Kidney (tissue), 22 donors: ENCODE measurements at places on chromosomes 7 and 10. TPM values are rescaled to one million over a fixed set of nuclear protein-coding genes. Genes with fewer than 3 reads are reported as not detected.

DNA sequence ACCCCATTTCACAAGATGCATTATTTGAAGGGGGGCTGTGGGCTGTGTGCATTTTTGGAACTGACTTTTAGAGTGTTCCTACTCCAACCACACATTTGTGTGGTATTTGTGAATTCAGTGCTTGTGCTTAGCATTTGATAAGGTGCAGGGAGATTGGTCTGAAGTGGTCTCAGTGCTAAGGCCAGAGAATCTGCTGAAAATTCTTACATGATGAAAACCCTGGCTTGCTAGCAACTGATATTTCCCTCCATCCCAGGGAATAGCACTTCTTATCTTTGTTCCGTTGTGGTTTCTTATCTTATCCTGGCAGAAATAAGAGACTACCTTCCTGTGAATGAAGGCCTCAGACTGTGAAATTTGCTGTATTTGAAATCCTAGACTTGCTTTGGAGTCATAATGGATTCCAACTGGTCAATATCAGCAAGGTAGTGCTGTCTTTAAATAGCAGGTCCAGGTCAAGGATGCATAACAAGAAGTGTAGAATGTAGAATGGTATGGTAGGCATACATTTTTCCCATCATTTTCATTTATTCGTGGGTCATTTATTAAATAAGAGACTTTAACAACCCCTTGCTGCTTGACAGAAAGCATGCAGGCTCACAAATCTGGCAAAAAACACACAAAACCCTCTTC is 986.9 kb downstream of the REEP3 start:
- no peak for DNase-seq
- no peaks in the 10 kb centered on the region for H3K36me3 ChIP-seq
- H3K27ac ChIP-seq: no peak overlapping the region
- no peak overlapping the region for H3K4me3 ChIP-seq
- no peaks in the 10 kb centered on the region for H3K27me3 ChIP-seq

GRCh38 chr7:81503336-81503735 is 266.5 kb downstream of the HGF start:
- H3K36me3 ChIP-seq: no peaks in the 10 kb centered on the region
- no peak overlapping the region for H3K4me3 ChIP-seq
- H3K27ac ChIP-seq: no peak overlapping the region
- DNase-seq: no peak
- no peaks in the 10 kb centered on the region for H3K27me3 ChIP-seq
- H3K4me1 ChIP-seq: no peaks in the 10 kb centered on the region

DNA sequence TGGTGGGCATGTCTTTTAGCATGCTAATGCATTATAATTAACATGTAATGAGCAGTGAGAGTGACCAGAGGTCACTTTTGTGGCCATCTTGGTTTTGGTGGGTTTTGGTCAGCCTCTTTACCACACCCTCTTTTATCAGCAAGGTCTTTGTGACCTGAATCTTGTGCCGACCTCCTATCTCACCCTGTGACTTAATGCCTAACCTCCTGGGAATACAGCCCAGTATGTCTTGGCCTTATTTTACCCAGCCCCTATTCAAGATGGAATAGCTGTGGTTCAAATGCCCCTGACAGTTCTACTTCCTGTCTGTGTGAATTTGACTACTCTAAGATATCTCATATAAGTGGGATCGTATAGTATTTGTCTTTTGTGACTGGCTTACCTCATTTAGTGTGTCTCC is 85.1 kb downstream of the EEPD1 start:
- H3K36me3 ChIP-seq: no peaks in the 10 kb centered on the region
- H3K4me3 ChIP-seq: no peak overlapping the region
- no peak for DNase-seq
- H3K4me1 ChIP-seq: no peaks in the 10 kb centered on the region

DNA sequence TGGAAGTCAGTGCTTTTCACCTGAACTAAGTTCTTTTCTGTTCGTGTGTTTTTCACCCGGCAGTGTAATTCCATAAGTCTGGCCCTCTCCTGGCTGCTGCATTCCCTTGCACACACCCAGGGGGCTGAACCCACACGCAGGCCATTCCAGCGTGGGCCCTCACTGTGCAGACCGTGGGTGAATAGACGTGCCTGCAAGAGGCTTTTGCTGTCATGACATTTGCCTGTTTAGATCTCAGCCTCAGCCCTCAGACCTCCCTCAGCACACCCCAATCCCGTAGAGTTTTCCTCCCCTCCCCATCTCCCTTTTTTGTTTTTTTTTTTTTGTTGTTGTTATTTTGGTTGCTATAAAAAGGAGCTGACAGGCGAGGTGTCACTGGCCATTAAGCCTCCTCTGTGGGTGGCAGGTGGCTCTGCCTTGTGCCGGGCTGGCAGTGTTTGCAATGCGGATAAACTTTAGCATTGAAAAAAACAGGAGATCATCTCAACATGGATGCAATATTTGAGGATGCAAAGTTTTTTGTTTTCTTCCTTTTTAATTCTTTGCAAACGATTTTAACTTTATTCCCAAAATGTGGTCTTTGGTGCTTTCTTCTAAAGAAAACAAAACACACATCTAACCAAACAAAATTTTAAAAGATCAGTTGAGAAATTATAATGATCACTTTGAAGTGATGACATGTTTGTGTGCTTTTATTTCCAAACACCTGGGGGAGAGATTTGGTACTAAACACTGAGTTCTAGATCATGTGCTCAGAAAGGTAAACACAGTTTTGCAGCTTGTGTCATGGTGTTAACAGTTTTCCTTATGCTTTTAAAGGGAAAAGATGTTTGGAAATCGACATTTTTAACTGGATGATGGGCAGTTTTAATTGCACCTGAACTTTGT is 58.8 kb downstream of the WDR37 start:
- no peak overlapping the region for H3K27ac ChIP-seq
- DNase-seq: no peak
- peaks cover 3% of the 10 kb centered on the region for H3K36me3 ChIP-seq
- H3K4me1 ChIP-seq: no peaks in the 10 kb centered on the region
- H3K4me3 ChIP-seq: no peak overlapping the region

The ST7 gene
- total RNA-seq: 21.5 TPM

DNA sequence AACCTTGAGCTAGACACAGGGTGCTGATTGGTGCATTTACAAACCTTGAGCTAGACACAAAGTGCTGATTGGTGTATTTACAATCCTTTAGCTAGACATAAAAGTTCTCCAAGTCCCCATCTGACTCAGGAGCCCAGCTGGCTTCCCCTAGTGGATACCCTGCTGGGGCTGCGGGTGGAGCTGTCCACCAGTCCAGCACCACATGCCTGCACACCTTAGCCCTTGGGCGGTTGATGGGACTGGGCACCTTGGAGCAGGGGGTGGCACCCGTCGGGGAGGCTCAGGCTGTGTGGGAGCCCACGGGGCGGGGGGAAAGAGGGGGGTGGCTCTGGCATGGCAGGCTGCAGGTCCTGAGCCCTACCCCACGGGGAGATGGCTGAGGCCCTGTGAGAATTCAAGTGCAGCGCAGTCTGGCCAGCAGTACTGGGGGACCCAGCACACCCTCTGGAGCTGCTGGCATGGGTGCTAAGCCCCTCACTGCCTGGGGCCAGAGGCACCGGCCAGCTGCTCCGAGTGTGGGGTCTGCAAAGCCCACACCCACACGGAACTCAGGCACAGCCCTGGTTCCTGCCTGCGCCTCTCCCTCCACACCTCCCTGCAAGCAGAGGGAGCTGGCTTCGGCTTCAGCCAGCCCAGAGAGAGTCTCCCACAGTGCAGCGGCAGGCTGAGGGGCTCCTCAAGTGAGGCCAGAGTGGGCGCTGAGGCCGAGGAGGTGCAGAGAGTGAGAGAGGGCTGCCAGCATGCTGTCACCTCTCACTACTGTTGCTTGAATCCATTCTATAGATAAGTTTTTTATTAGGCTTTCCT is 369.8 kb upstream of the SMIM30 start:
- no peak overlapping the region for H3K4me3 ChIP-seq
- H3K27ac ChIP-seq: no peak overlapping the region
- DNase-seq: no peak
- no peaks in the 10 kb centered on the region for H3K36me3 ChIP-seq
- H3K27me3 ChIP-seq: no peaks in the 10 kb centered on the region

- H3K4me1 ChIP-seq: no peaks in the 10 kb centered on the region
- H3K4me3 ChIP-seq: no peak overlapping the region
- H3K27me3 ChIP-seq: no peaks in the 10 kb centered on the region
- no peaks in the 10 kb centered on the region for H3K36me3 ChIP-seq
- H3K27ac ChIP-seq: no peak overlapping the region
Observed at GRCh38 chr10:121941532-121941931, 13.7 kb upstream of the ATE1 start.

DNA sequence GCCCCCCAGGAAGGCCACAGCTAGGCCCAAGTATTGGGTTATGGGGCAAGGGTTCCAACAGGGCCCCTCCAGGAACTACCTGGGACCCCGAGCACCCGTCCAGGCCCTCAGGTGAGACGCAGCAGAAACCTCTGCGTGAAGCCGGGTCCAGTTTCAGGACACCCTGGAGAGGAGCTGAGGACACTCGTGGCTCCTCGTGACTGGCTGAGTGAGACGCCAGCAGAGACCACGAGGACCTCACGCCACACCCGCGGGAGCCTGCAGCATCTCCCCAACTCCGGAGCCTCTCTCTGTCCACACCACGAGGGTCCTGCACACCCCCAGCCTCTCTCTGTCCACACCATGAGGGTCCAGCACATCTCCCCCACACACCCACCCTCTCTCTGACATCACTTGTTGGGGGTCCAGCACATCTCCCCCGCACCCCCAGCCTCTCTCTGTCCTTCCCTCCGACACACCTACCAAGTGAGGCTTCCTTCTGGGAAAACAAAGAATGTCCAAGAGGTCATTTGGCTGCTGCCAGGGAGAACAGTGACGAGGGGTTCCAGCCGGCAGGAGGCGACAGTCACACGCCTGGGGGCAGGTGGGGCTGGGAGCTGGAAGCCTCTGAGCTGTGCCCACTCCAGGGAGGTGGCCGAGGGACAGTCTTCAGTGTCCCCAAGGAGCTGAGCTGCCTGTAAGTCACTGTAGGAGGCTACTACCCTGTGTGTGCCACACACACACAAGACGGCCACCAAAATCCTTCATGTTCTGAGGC is 46.1 kb upstream of the PPP2R2D start:
- DNase-seq: no peak
- H3K27ac ChIP-seq: no peak overlapping the region
- no peaks in the 10 kb centered on the region for H3K36me3 ChIP-seq

DNA sequence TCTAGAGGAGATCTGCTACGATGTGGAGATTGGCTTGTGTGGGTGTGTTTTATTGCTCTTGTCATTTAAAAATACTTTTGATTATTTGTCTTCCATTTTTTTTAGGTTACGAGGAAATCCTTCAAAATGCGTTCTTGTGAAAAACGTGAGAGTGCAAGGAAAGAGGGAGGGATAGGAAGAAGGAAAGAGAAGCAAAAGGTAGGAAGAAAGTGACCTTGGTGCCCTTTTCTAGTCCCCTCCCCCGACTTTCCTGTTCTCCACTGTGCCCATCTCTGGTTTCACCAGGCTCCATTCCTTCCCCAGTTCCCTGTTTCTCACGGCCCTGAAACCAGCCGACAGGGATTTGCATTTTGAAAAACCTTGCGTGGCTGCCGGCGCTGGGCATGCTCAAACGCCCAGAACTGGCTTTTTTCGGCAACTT is 506 bp upstream of the GNAI1 start:
- no peak for DNase-seq
- H3K36me3 ChIP-seq: no peaks in the 10 kb centered on the region
- H3K4me1 ChIP-seq: peaks cover 4% of the 10 kb centered on the region
- H3K4me3 ChIP-seq: peak overlapping the region; percentile 64
- H3K27me3 ChIP-seq: no peaks in the 10 kb centered on the region

DNA sequence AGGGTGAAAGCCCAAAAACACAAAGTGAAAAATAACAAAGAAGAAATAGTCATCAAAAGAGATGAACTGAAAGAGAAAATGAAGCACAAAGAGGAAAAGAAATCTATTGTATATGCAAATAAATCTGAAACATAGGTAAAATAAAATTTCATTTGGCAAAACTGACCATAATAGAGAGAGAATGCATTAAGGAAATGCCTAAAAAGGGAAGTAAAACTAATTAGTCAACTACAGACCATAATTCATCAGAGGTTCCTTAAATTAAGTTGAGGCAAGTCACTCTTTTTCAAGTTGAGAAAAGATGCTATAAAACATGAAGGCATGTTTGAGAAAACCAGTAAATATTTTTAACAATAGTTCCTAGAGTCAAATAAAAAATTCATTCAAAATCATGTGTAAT is 233.3 kb downstream of the LRRN3 start:
- no peak overlapping the region for H3K4me3 ChIP-seq
- no peaks in the 10 kb centered on the region for H3K4me1 ChIP-seq
- no peaks in the 10 kb centered on the region for H3K36me3 ChIP-seq
- no peaks in the 10 kb centered on the region for H3K27me3 ChIP-seq

DNA sequence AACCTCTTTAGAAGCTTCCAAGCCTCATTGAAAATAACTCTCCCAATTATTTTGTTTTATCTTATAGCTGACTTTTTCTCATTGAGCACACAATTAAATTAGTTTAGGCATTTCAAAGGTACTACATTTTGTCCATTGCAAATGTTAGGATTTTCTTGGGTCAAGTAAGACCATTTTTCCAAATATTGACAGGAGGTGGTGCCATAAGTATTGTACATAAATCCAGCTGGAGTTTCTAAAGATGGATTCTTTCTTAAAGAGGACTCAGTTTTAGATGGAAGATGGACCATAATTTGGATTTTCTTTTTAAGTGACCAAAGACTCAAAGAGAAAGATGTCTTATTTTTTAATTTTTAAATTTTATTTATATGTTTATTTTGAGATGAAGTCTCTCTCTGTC is 12.3 kb upstream of the OPN4 start:
- H3K27ac ChIP-seq: no peak overlapping the region
- no peak for DNase-seq
- H3K4me1 ChIP-seq: no peaks in the 10 kb centered on the region
- H3K4me3 ChIP-seq: no peak overlapping the region
- H3K36me3 ChIP-seq: no peaks in the 10 kb centered on the region

GRCh38 chr10:32932225-32932729 is 25.8 kb downstream of the ITGB1 start:
- no peak overlapping the region for H3K27ac ChIP-seq
- no peaks in the 10 kb centered on the region for H3K4me1 ChIP-seq
- peaks cover 20% of the 10 kb centered on the region for H3K36me3 ChIP-seq
- H3K27me3 ChIP-seq: no peaks in the 10 kb centered on the region
- H3K4me3 ChIP-seq: no peak overlapping the region

The ELAPOR2 gene
- 9.0 TPM for total RNA-seq

- peaks cover 4% of the 10 kb centered on the region for H3K36me3 ChIP-seq
- no peaks in the 10 kb centered on the region for H3K27me3 ChIP-seq
- H3K4me3 ChIP-seq: peak overlapping the region; percentile 86
- H3K27ac ChIP-seq: peak overlapping the region; percentile 71
Observed at GRCh38 chr10:73247509-73248258, 629 bp upstream of the DNAJC9 start.

DNA sequence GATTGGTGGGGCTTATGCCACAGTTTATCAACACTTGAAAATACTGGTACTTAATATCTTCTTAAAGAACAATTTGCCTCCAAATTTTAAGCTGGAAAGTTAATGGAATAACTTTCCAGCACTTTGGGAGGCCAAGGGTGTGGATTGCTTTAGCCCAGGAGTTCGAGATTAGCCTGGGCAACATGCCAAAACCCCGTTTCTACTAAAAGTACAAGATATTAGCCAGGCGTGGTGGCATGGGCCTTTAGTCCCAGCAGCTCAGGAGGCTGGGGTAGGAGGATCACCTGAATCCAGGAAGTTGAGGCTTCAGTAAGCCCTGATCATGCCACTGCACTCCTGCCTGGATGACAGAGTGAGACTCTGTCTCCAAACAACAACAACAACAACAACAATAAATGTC is 56.0 kb downstream of the PRF1 start:
- H3K4me3 ChIP-seq: no peak overlapping the region
- no peaks in the 10 kb centered on the region for H3K27me3 ChIP-seq
- no peaks in the 10 kb centered on the region for H3K4me1 ChIP-seq
- no peak for DNase-seq
- H3K27ac ChIP-seq: no peak overlapping the region

The SSC4D gene
- total RNA-seq: 2.1 TPM
